ENCODE measurements at places on chromosomes 1 and 21. TPM values are rescaled to one million over a fixed set of nuclear protein-coding genes. Genes with fewer than 3 reads are reported as not detected.

DNA sequence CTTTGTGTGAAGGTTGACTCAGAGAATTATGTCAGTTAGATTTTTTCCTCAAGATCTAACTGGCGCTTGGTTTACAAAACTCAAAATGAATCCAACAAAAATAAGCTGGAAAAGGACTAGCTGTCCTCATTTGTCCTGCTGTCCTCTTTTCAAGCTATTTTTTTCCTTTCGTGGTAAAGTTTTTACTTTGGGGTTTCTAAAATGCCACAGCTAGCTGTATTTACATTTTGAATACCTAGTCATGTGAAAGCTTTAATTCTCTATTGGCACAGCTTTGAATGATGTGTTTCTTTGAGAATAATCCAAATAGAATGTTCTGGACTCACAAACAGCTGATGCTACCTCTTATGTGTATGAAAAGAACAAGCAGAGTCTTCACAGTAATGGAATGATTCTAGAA lies 673.6 kb upstream of the NR5A2 start:
- no peaks in the 10 kb centered on the region for H3K4me1 ChIP-seq
- DNase-seq: no peak
- no peaks in the 10 kb centered on the region for H3K27me3 ChIP-seq
- H3K36me3 ChIP-seq: no peaks in the 10 kb centered on the region

GRCh38 chr1:187692799-187693198 lies 864.0 kb downstream of the PLA2G4A start:
- H3K4me1 ChIP-seq: no peaks in the 10 kb centered on the region
- no peaks in the 10 kb centered on the region for H3K27me3 ChIP-seq

DNA sequence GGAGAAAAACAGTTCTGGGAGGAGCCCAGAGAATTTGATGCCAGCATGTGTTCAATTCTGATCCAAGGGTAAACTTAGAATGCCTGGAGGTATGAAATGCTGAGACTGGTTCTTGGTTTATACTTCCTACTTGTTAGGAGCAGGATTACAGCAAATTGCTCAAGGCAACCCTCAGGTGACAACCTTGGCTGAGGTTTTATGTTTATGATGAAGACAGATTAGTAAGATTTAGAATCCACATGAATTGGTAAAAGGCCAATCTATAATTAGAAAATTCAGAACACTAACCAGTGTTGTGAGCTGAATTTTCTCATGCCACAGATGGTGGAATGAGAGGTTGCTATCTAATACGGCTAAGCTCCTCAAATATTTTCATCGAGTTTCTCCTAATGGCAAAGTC lies 235.3 kb upstream of the NRIP1 start:
- H3K4me3 ChIP-seq: no peak overlapping the region
- no peaks in the 10 kb centered on the region for H3K36me3 ChIP-seq
- DNase-seq: no peak
- no peaks in the 10 kb centered on the region for H3K27me3 ChIP-seq
- peaks cover 6% of the 10 kb centered on the region for H3K4me1 ChIP-seq

DNA sequence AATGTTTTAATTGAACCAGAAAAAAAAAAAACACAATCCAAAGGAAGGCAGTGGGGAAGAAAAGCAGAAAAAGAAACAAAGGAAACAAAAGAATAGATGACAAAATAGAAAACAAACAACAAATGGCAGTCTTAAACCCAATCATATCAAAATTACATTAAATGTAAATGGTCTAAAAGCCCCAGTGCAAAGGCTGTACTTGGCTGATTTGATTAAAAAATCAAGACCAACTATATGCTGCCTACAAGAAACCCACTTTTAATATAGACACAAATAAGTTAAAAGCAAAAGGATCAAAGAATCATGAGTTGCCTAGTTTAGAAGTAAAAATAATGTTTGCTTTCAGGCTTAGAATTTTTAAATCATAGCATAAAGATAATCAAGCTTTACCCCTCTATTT lies 19.8 kb upstream of the C1orf115 start:
- H3K4me3 ChIP-seq: no peak overlapping the region
- H3K36me3 ChIP-seq: no peaks in the 10 kb centered on the region
- H3K4me1 ChIP-seq: no peaks in the 10 kb centered on the region
- no peaks in the 10 kb centered on the region for H3K27me3 ChIP-seq

DNA sequence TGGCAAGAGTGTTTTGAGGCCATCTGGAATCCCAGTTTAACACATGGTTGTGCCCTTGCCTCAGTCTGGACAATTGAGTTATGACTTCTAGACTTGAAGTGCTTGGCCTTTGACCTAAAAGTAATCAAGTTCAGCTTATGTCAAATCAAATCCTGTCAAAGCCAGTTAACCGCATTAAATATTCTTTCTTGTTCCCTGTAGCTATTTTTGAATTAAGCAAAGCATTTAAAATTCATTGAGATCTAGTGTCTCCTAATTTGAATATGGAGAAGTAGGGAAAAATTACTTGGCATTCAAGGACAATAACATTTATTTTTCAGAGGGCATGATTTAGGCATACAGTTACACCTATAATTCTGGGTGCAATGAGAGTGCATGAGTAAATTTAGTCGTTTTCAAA lies 32.1 kb downstream of the MDM4 start:
- H3K27me3 ChIP-seq: no peaks in the 10 kb centered on the region
- peaks cover 76% of the 10 kb centered on the region for H3K36me3 ChIP-seq
- H3K4me3 ChIP-seq: no peak overlapping the region
- DNase-seq: no peak
- H3K27ac ChIP-seq: no peak overlapping the region
- H3K4me1 ChIP-seq: no peaks in the 10 kb centered on the region

DNA sequence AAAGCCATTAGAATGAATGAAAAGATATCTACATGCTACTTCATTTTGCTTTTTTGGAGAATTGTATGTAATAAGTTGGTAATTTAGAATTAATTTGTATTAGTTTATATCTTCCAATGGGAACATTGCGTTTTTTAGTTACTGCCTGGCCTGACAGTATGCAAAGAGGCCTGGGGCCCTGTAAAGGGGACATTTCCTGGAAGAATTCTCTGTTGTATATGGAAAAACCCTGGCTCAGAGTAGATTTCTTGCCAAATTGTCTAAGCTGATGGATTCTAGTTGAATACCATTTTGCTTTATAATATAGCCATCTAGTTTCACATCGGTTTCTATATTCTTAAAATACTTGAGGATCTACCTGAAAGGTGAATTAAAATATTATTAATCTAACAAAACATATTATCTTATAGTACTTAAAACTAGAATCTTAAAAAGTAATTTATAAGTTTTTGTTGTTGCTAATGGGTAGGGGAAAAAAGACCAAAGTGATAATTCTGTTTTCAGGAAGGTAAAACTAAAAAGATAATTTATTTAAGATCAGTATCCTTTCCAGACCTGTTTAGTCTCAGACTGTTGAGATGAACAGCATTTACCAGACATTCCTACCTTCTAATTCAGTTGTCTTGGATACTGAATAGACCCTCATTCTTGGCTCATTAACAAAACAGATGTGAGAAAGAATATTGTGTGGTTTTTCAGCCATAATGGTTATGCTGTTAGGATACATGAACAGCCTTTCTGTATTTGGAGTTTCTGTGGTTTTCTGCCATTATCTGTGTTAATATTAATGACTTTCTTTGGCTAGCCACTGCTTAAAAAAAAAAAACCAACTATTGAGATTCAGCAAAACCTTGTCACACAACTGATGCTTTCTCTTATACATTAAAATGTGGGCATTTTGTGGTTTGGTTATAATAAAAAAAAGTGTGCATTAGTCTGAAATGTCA lies 4.8 kb downstream of the AGO3 start:
- no peak for DNase-seq
- H3K27me3 ChIP-seq: no peaks in the 10 kb centered on the region
- peak overlapping the region; percentile 47 for H3K27ac ChIP-seq
- no peak overlapping the region for H3K4me3 ChIP-seq
- no peaks in the 10 kb centered on the region for H3K36me3 ChIP-seq

DNA sequence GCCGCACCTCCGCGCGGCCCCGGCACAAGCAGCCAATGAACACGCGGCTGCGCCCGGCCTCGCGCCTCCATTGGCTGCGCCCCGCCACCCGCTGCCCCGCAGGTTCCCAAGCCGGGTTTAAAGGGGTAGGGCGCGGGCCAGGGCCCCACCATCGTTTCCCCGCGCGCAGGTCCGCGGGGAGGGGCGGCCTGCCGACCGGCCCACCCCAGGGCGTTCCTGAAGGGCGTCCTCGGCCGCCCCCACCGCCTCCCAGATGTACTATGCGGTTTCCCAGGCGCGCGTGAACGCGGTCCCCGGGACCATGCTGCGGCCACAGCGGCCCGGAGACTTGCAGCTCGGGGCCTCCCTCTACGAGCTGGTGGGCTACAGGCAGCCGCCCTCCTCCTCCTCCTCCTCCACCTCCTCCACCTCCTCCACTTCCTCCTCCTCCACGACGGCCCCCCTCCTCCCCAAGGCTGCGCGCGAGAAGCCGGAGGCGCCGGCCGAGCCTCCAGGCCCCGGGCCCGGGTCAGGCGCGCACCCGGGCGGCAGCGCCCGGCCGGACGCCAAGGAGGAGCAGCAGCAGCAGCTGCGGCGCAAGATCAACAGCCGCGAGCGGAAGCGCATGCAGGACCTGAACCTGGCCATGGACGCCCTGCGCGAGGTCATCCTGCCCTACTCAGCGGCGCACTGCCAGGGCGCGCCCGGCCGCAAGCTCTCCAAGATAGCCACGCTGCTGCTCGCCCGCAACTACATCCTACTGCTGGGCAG lies at the start of gene OLIG1:
Gene OLIG1, plus strand, starts transcription at position 148 of the 750 bp plus-strand sequence. Its CDS starts 106 bp downstream, at position 254.
- no peaks in the 10 kb centered on the region for H3K36me3 ChIP-seq
- H3K4me3 ChIP-seq: peak within 1 kb of the TSS; percentile 46
- no peak within 1 kb of the TSS for H3K27ac ChIP-seq

DNA sequence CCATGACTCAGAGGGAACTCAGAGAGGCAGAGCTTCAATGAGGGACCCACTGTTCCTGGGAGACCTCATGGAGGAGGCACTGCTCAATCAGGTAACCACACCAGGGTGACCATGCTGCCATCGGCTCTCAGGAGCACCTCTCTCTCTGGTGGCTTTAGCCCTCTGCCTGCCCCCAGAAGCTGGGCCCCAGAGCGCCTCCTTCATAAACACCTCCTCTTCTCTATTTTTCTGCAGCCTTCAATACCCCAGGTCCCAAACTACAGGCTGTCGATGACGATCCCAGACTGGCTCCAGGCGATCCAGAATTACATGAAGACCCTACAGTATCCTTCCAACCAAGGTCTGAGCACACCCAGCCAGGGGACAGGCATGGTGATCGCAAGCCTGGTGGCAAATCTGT lies 10.6 kb downstream of the VASH2 start:
- H3K4me1 ChIP-seq: no peaks in the 10 kb centered on the region
- peaks cover 4% of the 10 kb centered on the region for H3K27me3 ChIP-seq
- H3K36me3 ChIP-seq: no peaks in the 10 kb centered on the region
- H3K27ac ChIP-seq: no peak overlapping the region
- DNase-seq: no peak
- no peak overlapping the region for H3K4me3 ChIP-seq

DNA sequence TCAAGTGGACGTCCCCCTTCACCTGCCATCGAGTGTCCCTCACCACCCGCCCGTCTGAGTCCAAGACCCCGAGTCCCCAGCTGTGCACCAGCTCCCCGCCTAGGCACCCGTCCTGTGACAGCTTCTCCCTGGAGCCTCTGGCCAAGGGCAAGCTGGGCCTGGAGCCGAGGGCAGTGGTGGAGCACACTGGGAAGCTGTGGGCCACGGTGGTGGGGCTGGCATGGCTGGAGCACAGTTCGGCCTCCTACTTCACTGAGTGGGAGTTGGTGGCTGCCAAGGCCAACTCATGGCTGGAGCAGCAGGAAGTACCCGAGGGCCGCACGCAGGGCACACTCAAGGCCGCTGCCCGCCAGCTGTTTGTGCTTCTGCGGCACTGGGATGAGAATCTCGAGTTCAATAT lies 63.2 kb downstream of the VWA5B1 start:
- peaks cover 3% of the 10 kb centered on the region for H3K27me3 ChIP-seq
- no peak for DNase-seq
- H3K4me1 ChIP-seq: peaks cover 11% of the 10 kb centered on the region
- H3K27ac ChIP-seq: no peak overlapping the region
- H3K36me3 ChIP-seq: no peaks in the 10 kb centered on the region

DNA sequence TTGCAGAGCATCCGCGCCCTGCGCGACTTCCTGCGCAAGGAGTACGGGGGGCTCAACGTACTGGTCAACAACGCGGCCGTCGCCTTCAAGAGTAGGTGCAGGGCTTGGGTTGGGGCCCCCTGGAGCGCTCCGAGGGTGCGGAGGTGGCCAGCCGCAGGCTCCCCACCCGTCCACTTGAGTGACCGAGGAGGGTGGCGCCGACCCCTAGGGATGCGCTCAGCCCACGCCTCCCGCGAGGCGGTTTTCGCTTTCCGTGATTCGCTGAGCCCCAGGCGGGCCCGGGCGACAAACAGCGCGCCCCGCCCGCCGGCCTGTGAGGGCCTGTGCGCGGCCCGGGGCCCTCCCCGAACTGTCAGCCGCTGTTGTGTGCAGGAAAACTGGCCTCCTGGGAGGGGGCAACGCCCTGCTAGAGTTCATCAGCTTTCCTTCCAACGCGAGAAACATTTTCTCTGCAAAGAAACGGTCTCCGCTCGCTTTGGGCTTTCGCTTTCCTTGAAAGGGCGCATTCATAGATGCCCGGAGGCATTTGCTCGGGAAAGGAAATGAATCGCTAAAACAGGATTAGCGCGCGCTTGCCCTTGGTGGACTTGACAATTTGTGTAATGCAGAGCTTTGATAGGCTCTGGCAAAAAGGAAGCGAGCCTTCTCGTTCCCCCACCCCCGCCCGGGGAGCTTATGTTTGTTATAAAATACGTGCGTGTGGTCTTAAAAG lies 668 bp downstream of the CBR3 start:
- DNase-seq: peak; percentile 95
- peaks cover 18% of the 10 kb centered on the region for H3K36me3 ChIP-seq
- no peaks in the 10 kb centered on the region for H3K27me3 ChIP-seq

DNA sequence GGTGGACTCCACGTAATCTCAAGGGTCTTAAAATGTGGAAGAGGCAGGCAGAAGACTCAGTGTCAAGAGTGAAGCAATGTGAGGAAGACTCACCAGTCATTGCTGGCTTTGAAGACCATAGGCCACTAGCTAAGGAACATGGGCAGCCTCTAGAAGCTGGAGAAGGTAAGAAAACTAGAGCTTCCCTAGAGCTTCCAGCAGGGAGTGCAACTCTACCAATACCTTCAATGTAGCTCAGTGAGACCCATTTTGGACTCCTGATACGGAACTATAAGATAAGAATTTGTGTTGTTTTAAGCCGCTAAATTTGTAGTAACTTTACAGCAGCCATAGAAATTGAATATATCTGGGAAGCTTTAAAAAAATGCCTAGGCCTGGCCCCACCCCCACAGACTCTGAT lies 18.9 kb downstream of the METTL13 start:
- H3K36me3 ChIP-seq: peaks cover 34% of the 10 kb centered on the region
- H3K4me1 ChIP-seq: peaks cover 3% of the 10 kb centered on the region
- no peak for DNase-seq
- no peaks in the 10 kb centered on the region for H3K27me3 ChIP-seq
- no peak overlapping the region for H3K4me3 ChIP-seq

DNA sequence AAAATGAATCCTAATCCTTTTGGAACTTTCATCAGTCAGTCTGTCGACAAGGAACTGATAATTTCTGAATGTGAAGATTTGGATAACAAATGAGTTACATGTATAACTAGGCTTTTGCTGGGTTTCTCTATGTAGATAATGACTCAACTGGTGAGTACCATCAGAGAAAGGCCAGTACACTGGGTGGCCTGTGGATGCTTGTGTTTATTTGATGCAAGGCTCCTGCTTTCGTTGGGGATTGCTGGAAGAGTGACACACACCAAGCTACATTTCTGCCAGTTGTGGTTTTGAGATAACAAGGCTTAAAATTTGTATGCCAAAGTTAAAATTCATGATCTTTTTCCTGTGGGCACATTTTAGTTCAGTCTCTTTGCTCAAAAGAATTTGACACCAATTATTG lies 115.7 kb upstream of the UBE2U start:
- H3K27ac ChIP-seq: no peak overlapping the region
- H3K27me3 ChIP-seq: no peaks in the 10 kb centered on the region
- no peaks in the 10 kb centered on the region for H3K36me3 ChIP-seq
- H3K4me3 ChIP-seq: no peak overlapping the region

Gene CFHR4
- total RNA-seq: not detected

Gene OR2L3
- not detected for total RNA-seq

Gene ZNF697
- total RNA-seq: 3.7 TPM

Gene ASPM
- not detected for total RNA-seq

Gene GFI1
- 0.99 TPM for total RNA-seq

Gene CASZ1
- total RNA-seq: 31.0 TPM
